ENCODE measurements at places on chromosomes 7 and 10.

DNA sequence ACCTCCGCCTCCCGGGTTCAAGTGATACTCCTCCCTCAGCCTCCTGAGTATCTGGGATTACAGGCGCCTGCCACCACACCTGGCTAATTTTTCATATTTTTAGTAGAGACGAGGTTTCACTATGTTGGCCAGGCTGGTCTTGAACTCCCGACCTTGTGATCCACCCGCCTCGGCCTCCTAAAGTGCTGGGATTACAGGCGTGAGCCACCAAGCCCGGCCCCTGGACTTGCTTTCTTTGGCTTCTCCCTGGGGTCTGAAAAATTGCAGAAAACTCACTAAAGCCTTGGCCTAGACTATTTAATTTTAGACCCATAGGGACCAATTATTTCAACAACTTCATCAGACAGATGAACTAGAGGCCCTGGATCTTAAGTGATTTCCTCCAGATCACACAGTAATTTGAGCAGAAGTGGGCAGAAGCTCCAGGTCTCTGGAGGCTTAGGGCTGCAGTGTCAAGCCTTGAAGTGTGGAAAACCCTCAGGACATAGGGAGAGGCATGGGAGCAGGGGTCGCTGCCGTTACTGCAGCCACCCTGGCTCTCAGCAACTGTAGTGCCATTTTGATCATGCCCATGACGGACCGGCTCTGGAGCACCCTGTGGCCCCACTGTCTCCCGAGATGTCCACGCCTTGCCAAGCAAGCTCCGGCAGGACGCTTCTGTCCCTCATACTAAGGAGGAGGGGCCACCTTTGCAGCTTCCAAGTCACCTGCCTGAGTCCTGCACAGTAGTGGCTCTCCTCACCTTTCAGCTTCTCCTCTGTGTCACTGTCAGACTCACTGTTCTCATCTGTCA lies 72.4 kb downstream of the DENND2A start:
- DNase-seq, result no peak

DNA sequence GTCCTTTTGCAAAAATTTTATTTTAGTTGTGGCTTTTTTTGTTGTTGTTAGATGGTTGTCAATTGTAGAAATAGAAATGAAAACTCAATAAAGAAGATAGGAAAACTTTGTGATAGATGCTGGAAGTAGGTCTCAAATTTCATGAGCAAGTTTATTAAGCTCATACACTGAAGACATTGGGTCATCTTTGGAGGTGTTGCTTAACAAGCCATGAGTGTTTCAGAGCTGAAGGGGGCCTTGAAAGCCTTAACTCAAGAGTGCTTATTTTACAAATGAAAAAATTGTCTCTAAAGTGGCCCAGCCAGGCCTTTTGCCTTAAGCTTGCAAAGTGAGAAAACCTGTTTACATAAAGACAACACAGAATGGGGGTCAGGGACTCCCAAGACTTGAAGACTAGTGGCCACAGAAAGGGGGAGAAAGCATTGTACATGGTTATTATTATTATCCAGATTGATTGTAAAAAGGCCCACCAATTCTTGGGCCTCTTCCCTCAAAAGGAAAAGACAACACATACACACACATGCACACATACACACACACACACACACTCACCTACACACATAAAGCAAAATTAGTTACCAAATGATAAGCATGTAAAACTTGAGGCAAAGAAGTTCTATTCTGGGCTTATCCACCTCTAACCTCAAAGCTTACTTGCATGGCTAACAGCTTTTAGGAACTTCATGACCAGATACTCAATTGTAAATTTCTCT lies 49.7 kb upstream of the GLCCI1 start:
- no peak for DNase-seq

DNA sequence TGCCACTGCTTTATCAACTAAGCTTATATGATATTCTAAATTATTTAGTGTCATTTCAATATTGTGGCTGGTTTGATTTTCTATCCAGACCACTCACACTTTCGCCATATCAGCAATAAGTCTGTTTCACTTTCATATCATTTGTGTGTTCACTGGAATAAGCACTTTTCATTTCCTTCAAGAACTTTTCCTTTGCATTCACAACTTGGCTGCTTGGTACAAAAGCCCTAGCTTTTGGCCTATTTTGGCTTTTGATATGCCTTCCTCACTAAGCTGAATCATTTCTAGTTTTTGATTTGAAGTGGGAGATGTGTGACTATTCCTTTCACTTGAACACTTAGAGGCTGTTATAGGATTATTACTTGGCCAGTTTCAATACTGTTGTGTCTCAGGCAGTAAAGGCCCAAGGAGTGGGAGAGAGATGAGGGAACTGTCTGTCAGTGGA lies 120.9 kb upstream of the NAMPT start:
- DNase-seq, result no peak

DNA sequence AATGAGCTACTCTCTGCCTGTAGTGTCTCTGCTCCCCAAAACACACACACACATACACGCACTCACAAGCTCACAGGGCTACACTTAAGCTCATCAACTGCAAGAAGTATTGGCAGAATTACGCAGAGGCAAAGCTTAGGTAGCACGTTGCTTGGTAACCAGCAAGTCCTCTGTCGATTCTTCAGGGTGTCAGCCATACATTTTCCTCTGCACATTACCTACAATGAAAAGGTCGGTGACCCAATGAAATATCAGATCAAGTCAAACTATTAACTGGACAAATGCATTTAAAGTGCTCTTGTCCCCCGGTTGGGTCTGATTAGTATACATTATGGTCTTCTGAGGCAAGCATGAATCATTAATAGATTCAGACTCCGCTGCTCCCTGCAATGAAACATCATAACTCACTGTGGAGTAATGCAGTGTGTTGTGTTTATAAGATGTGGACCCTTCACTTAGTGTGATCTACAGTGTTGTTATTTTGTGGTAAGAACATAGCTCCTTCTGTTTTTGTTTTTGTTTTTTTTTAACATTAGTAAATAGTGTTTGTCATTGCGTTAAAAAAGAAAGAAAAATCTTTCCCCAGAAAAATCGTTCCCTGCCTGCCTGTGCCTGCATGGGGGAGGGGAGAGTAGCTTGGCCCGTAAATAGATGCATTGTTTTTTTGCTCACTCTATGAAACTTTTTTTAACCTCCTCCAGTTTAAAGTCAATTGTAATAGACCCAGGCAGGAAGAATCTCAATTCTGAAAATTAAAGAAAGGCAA lies 325.5 kb downstream of the SFMBT2 start:
- no peak for DNase-seq

DNA sequence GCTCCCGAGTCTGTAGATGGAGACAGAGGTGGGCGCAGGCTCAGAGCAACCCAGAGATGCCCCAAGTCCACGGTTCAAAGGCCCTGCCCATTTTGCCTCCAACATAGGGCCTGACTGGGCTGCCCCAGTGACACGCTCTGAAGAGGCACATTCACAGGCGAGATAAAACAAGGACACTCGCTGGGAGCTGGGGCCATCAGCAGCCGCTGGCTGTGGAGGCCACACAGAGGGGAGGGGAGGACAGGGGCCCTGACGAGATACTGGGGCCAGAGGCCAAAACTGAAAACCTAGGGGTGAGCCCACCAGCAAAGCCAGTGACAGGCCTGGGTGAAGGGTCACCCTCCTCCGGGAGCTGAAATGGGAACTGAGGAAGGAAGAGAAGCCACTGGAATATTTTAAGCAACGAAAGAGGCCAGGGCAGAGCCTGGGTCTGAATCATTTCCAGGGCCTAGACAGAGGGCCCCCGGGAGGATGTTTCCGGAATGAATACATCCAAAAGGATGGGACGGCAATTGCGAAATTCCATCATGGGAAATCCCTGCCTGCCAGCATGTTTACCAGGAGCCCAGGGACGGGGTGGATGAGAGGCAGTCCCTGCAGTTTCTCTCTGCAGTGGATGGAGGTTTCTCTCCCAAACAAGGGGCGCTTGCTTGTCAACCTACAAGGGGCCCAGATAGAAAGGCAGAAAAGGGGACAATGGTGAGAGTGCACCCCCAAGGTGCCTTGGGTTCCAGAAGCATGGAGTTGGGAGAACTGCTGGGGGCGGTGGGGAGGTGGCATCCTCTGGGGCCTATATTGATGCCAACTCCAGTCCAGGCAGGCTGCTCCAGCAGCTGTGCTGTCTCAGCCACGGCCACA lies 29.0 kb upstream of the HSPA12A start:
- no peak for DNase-seq

DNA sequence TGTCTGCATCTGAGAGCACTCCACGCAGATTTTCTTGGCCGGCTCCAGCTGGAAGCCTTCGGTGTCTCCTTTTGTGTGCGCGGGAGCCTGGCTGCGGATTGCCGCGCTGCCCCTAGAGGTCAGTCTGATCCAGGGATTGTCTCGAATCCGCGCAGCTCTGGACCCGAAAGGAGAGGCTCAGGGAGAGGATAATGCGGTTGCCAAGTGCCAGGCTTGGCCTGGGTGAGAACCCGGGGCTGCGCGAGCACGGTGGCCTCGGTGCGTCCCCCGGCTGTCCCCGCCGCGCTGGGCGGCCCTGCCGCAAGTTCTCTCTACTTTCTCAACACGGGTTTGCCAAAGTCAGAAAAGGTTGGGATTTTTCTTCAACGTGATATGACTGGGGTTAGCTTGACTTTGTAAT lies 140.9 kb downstream of the ADCYAP1R1 start:
- no peak for DNase-seq

GRCh38 chr10:26251925-26252324 lies 35.4 kb downstream of the GAD2 start:
- DNase-seq, result no peak

- no peak for DNase-seq
Observed at GRCh38 chr7:110669410-110669809, 421.5 kb upstream of the LRRN3 start.

GRCh38 chr7:2497500-2498336 lies 21.5 kb upstream of the GRIFIN start:
- no peak for DNase-seq

DNA sequence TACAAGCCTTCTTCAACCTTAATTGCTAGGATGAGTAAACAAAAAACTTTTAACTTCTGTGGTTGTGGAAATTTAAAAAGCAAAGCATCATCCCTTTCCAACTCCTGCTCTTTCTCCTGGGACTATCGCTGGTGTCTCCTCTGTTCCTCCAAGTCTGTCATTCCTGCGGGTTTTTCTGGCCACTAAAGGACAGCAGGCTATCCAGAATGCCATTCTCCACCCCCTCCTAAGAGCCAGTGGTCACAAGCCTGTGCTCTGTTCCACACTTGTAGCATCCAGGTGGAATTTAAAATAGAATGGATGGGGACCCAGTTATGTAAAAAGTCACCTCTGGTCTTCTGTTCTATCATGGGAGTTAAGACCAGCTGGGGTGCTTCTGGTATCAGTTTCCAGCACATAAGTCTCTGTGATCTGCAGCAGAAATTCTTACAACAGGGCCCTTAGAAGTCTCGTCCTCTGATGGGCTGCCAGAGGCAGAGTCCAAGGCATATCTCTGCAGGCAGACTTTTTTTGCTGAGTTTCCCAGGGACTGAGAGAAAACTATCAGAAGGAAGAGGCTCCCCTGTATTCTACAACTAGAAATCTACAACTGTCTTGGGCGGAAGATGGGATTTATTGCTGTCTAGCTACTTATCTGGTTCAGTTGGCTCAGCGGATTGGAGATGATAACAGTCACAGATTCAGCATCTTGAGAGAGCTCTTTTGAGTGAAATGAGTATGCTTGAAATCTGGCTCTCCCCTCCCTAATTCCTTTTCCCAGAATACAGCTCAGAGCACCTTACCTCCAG lies 5.1 kb upstream of the WNT16 start:
- no peak for DNase-seq

- DNase-seq, result no peak
Observed at GRCh38 chr10:102457591-102458150, 6.3 kb upstream of the C10orf95 start.

- DNase-seq, result no peak
Observed at GRCh38 chr7:5624386-5625365, 156.8 kb downstream of the RNF216 start.

- no peak for DNase-seq
Observed at GRCh38 chr10:64376167-64376566, 855.0 kb downstream of the REEP3 start.

DNA sequence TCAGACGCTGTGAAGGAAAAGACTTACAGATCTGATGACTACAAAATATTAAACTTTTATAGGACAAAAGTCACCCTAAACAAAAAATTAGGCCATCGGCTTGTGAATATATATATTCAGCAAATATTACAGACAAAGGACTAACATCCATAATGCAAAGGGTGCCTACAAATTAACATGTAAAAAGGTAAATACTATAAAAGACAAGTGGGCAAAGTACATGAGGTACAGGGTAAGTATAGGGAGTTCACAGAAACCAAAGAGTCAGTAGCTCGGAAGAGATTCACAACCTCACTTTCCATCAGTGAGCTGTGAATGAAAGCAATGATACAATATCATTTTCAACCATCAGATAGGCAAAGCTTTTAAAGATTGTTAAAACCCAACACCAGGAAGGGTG lies 16.7 kb upstream of the KLF14 start:
- no peak for DNase-seq

DNA sequence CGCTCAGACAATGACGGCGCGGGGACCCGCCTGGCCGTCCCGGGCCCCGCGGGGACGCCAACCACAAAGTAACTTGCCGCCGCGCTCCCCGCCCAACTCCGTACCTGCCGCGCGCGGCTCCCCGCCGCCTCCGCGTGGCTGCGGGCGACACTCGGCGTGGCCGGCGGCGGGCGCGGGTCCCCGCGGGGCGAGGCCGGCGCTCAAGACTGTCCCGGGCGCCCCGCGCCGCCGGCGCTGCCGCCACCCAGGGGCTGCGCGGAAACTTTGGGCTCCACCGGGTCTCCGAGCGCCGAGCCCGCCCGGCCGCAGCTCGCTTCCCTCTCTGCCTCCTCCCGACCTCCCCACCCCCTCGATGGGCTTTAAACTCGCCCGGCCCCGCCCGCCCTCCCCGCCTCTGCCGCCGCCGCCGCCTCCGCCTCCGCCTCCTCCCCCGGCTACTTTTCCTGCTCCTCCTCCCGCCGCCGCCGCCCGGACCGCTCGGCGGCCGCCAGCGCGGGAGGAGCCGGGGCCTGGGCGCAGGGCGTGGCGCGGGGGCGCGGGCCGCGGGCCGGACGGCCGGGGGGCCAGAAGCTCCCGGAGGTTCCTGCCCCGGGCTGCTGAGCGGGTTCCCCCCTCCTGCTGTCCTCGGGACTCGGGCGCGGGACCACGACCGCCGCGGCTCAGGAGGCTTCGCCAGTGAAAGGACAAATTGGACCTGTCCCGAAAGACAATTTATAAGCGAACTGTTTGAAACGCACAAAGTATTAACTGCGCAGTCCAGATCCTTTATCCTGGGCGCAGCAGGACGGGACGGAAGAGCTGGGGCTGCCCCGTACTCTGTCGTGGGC lies 10.6 kb upstream of the GRB10 start:
- DNase-seq, result peak; percentile 14

- DNase-seq, result no peak
Observed at GRCh38 chr10:31702005-31702404, 226.6 kb downstream of the ARHGAP12 start.

DNA sequence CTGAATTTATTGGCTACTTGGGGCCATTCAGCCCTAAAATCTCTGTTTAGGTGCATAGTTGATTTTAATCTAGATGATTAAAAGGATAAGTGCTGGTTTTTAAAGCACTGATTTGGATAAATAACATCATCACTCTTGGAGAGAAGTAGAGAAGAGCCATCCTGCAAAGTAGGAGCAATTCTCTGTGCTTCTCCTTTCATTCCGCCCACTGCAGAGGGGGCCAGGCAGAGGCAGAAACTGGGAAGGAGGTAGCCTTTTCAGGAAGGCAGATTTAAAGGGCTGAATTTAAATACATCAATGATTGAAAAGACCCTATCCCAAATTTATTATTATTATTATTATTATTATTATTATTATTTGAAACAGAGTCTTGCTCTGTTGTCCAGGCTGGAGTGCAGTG lies 14.1 kb downstream of the MAP3K8 start:
- no peak for DNase-seq

Measured in activated T-cell treated with anti-CD3 and anti-CD28 coated beads for 1 hour (primary cell).